ENCODE measurements at places on chromosomes 1 and 21.
A peak's percentile ranks its signal among the peaks of the same experiment; 100 is the strongest.

GRCh38 chr21:16308269-16308668 is 578.5 kb downstream of the USP25 start:
- DNase-seq: no peak

GRCh38 chr1:9249534-9250410 is 15.2 kb downstream of the H6PD start:
- peak; percentile 16 for DNase-seq

GRCh38 chr1:21035794-21036193 is 140.9 kb downstream of the EIF4G3 start:
- DNase-seq: no peak

- no peak for DNase-seq
These were observed 58.2 kb upstream of the ABCG1 start for GRCh38 chr21:42160765-42161164.

- no peak for DNase-seq
These were observed 3.5 kb upstream of the MKNK1 start for GRCh38 chr1:46607345-46608130.

- no peak for DNase-seq
These were observed 19.8 kb downstream of the LRRC38 start for GRCh38 chr1:13494025-13494424.

GRCh38 chr1:19717467-19717866 is 52.8 kb downstream of the HTR6 start:
- no peak for DNase-seq

Data from stimulated activated CD4-positive, alpha-beta T cell treated with anti-CD3 and anti-CD28 coated beads, Interleukin-4, amount 100 ng/mL, for 1 hour (primary cell).